ENCODE measurements at places on chromosomes 4 and X.

GRCh38 chr4:137694138-137694537 lies 161.8 kb upstream of the PCDH18 start:
- peak; percentile 81 for DNase-seq

DNA sequence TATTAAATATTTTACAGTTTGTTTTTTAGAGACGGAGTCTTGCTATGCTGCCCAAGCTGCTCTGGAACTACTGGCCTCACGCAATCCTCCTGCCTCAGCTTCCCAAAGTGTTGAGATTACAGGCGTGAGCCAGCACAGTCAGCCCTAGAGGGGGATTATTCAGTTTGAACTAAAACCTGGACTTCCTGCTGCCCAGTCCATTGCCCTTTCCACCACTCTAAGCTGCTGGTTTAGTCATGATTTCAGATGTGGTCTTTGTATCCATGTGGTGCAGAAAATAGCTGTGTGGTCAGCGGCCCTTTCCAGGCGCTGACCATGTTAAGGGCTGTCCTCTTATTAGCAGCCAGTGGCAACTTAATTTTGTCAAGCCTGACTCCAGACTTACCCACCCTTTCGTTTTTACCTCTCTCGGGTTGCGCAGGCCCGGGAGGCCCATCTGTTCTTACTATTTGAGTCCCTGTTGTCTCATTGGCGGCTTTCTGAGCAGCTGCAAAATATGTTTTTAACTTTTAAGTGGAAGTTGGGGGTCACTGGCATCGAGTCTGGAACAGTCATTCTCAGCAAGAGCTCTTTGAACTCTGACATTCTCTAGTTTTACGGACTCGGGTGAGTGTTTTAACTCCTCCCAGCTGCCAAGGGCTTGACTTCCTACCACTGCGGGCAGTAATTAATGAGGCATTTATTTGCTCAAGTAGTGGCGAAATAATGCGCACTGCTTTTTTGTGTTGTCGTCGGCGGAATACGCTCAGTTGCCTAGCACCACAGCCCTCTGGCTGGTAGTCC lies 773 bp upstream of the VMA21 start:
- DNase-seq: peak; percentile 84

DNA sequence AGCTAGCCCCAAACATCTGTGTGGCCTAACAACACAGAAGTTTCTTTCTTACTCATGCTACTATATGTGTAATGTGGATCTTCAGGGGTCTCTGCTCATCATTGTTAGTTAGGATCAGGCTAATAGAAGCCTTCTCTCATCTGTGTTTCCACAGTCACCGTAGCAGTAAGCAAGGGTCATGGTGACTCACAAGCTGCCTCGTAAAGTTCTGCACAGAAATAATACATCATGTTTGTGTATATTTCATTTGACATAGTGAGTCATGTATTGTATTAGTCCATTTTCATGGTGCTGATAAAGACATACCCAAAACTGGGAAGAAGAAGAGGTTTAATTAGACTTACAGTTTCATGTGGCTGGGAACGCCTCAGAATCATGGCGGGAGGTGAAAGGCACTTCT lies 38.7 kb downstream of the SLC4A4 start:
- DNase-seq: peak; percentile 92

DNA sequence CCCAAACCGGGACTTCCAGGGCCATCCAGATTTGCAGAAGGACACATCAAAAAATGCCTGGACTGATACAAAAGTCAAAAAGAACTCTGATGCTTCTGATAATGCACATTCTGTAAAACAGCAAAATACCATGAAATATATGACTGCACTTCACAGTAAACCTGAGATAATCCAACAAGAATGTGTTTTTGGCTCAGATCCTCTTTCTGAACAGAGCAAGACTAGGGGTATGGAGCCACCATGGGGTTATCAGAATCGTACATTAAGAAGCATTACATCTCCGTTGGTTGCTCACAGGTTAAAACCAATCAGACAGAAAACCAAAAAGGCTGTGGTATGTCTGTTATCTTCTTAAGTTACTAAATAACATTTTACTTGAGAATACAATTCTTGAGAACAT lies 9.2 kb downstream of the PLK4 start:
- no peak for DNase-seq
